ENCODE measurements at places on chromosomes 6 and 20.

GRCh38 chr6:51675922-51676275, 411.5 kb downstream of the PKHD1 start:
- no peak for DNase-seq

DNA sequence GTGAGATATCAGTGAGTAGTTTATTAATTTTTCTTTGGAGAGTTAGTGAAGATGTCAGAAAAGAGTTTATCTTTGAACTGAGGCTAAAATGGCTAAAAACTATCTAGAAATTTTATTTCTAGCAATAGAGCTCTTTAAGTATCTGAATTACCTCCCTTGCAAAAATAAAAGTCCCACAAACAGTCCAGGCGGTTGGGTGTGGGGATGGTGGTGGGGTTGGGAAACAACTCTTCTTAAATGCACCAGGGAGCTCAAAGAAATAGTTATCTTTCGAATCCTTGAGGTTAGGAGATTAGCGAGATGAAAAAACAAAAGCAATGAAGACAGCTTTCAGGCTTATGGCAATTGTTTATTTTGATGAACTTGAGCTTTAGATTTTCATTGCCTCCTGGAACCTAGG, 1299.1 kb upstream of the ADGRB3 start:
- no peak for DNase-seq

GRCh38 chr6:138492113-138492512, 7.2 kb downstream of the NHSL1 start:
- no peak for DNase-seq

DNA sequence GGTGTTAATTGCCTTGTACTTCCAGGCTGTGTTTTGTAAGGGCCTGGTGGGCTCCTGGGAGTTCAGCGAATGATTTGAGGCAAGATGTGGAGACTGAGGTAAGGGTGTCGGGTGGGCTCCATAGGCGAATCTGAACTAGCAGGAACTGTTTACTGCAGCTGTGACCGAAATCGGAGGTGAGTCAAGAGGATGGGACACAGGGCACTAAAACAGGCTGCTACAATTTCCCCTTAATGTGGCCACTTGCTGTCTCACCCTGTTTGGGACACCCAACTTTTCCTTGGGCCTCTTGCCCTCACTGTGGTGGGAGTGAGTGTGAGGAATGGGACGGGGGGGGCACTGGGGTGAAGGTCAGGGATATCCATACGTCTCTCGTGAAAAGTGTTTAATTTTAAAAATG, 53.9 kb upstream of the MCUR1 start:
- DNase-seq, result no peak

DNA sequence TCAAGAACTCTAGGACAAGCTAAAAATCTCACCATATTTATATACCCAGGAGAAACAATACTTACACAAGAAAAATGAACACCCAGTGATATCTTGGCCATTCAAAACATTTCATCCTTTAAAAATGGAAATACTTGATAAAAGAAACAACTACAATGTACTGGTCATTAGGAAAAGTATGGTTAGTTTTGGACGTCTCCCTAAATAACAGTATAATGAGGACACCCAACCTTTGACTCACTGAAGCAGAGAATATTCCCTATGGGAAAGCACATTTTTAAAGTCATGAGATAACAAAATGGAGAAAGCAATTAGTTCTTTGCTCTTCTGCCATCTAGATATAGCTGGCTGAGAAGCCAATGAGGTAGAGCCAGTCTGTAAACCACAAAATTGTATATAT, 164.4 kb downstream of the TBX18 start:
- no peak for DNase-seq

- DNase-seq, result no peak
Observed at GRCh38 chr20:32764005-32764960, 2.1 kb downstream of the DNMT3B start.

DNA sequence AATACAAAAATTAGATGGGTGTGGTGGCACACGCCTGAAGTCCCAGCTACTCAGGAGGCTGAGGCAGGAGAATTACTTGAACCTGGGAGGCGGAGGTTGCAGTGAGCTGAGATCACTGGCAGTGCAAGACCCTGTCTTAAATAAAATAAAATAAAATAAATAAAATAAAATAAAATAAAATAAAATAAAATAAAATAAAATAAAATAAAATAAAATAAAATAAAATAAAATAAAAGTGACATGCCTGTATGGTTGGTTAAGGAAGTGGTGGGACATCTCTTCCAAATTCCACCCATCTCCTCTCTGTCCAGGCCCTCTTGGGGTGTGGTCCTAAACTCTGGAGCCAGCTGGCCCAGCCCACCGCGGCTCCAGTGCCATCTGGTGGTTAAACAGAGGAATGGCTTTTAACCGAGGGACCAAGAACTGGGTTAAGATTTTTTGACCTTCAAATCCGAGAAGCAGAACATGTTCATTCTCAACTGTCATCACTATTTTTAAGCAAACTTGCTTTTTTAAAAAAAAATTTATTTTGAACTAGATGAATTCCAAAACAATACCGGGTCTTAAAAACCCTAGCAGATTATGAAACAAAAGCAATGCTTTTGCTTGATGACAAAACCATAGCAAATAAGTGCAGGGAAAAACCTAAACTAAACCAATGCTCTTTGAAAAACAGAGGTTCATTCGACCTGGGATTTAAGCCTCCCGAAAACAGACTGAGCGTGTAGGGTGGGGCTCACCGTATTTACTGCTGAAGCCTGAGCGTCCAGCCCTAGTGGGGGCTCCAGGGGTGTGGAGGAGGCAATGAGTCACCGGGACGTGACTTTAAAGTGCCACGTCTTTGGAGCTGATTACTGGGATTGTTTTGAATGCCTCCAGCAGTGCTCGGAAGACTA, 68.8 kb downstream of the CDC5L start:
- DNase-seq, result peak; percentile 52

DNA sequence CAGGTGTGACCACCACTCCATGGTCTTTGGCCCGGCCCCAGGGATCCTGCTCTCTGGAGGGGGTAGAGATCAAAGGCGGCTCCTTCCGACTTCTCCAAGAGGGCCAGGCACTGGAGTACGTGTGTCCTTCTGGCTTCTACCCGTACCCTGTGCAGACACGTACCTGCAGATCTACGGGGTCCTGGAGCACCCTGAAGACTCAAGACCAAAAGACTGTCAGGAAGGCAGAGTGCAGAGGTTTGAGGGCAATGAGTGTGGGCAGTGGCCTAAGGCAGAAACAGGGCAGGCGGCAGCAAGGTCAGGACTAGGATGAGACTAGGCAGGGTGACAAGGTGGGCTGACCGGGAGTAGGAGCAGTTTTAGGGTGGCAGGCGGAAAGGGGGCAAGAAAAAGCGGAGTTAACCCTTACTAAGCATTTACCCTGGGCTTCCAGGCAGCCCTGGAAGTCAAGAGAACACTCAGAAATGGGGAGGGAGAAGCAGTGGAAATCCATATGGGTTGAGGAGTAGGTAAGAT, 533 bp downstream of the CFB start:
- DNase-seq, result no peak

DNA sequence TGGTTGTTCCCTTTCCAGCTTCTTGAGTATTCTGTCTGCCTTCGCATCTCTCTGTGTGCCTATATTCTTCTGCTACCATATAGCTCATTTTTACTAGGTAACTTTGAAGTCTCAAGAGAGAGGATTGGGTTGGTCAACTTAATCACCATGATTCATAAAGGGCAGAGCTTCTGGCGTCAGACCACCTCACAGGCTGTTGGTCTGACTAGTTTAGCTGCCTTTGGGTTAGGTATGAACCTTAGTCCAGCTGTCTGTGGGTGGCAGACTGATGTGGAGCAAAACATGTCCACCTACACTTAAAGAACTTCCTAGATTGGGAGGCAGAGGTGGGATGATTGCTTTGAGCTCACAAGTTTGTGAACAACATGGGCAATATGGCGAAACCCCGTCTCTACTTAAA, 192.2 kb upstream of the SGK1 start:
- DNase-seq, result no peak

DNA sequence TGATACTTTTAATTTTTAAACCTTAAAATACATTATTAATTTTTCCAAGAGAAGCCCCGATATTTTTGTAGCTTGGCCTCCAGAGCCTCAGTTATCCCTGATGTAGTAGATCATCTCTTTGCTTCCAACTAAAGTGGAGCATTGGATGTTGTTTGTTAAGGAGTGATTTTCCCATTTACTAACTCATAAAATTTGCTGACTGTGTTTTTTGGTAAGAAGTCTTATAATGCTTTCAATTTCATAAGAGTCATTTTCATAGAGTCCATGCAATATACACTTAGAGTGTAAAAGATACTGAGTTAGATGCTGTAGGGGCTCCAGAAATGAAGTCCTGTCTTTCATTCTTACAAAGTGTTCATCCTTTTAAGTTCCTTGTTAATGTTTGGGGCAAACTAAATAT, 46.8 kb downstream of the CDKAL1 start:
- no peak for DNase-seq

DNA sequence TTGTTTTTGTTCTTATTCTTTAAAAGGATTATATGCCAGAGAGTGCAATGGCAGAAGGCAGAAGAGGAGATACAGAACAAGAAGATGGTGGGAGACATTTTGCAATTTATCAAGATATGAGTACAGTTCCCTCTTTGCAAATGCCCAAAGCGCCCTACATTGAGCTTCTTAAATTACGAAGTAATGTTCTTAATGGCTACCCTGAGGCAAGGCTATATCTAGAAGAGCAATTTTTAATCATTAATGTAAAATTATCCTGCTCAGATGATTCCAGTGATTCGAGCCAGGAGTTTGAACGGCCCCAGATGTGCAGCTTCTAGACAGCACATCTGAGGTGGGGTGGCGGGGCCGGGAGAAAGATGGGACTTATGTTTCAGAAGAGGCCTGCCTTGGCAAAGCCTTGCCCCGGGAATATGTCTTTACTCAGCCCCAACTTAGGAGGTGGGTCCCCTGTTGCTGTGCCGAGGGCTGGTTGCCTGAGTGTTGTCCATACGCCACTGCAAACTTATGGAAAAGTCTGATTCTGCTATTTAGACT, 84.9 kb upstream of the MLN start:
- no peak for DNase-seq

DNA sequence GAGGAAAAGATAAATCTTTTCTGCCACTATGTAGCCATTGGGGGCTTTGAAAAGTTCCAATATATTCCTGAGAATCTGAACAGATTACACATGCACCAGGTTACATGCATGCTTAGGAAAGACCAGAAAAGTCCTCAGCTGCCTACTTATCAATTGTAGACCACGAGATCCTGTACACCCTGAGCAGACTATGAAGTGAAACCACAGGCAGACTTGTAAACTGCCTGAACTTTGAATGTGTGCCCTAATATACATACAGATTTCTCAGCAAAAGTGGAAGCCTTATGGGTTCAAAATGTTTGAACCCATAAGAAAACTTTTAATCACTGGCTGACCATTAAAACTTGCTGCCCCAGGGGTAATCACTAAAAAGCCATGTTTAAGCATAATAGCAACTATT, 273.5 kb upstream of the RUNX2 start:
- no peak for DNase-seq

DNA sequence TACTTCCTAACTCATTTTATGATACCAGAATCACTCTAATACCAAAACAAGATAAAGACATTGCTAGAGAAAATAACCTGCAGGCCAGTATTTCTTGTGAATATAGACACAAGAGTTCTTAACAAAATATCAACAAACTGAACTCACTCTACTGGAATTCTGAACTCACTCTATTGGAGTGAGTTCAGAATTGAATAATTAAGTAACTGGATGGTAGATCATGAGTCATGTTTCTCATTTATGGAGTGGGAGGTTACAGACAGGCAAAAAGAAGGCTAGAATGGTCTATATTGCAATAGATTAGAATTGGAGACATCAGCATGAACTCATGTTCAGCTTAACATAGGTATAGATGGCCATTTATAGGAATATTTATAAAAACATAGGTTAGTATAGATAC, 26.6 kb upstream of the C6orf58 start:
- no peak for DNase-seq

DNA sequence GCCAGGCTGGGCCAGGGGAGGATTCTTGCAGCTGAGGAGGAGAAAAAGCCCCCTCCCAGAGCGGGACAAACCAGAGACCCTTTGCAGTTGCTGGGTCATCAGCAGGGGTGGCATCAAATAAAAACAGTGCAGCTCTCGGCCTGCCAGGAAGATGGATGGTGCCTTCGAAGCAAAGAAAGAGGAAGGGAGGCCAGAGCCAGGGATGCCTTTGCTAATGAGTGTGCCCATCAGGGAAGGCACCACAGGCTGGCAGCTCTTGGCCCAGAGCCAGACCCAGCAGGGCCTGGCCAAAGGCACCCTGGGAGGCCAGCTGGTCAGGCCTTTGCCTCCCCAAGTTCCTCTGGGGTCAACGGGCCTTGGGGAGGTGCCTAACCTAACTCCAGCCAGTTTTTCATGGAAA, 26.3 kb upstream of the ZNF318 start:
- DNase-seq, result no peak

GRCh38 chr20:54140927-54141566, 32.7 kb downstream of the CYP24A1 start:
- no peak for DNase-seq

DNA sequence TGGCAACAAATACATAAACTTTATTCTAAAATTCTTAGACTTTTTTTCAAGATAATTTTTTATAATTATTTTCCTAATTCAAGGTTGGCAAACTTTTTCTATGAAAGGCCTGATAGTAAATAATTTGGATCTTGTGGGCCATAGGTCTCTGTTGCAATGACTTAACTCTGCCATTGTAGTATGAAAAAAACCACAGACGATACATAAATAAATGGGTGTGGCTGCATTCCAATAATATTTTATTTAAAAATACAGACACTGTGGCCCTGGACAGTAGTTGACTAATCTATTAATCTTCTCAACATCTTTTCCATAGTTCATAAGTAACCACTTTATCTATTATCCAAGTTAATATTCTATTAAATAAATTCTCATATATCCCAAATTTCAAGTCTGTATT, 281.1 kb downstream of the SYNE1 start:
- no peak for DNase-seq

- no peak for DNase-seq
Observed at GRCh38 chr6:168347615-168348014, 28.0 kb upstream of the DACT2 start.

DNA sequence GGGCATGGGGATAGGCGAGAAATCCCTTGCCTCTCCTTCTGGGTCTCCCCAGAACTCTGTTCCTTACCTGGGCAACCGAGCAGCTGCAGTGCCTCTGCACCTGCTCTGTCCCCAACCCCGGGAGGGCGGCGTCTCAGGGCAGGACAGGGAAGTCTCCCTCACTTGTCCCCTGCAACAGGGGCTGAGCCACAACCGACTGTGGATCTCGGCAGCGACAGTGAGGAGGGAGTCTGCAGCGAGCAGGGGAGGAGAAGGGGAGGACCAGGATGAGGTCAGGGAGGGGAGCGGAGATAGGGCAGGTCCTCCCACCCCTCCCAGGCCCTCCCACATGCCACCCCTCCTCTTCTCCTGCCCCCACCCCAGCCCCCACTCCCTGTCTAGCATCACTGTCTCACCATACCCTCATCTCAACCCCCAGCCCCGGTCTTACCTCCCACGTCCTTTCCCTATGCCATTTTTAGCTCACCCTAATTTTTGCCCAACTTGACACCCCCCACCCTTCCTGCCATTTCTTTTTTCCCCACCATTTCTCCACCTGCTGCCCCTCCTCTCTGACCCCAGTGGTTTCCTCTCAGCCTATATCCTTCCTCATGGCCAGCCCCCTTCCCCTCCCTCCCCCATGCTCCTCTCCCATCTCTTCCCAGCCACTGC, at the start of gene TNXB:
TSS of gene TNXB (minus strand) at position 225 of the 651 bp plus-strand sequence. CDS start 11,140 bp downstream, outside the sequence.
- no peak for DNase-seq
